ENCODE measurements at places on chromosomes 5 and 9.

DNA sequence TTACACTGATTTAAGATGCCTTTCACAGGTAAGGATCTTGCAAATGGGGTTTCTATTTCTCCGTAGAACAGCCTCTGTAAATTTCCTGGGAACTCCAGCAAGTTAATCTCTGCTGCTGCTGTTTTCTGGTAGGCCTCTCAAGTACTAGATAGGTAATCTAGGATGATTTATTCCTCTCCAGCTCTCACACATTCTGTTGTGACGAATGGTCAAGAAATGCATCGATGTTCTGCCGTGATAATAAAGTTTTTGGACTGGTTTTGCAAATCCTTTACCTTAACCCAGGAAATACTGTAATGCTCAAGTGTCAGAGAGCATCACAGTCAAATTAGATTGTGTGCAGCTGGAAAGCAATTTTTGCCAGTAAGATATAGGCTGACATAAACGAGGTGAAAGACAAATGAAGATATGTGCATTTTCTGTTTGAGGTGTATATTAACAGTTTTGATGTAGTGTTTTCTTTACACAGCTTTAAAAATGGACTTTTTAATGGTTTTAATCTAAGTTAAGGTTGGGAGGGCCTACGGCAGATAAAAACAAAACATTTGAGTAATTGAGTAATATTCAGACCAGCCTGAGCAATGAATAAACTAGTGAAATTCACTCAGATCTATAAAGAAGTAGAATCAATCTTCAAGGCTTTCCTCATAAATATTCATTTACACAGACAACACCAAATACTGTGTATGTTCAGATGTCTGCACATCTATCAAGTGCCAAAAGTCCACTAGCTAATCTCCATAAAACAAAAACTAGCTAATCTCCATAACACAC lies 300.6 kb upstream of the EDIL3 start:
- no peak overlapping the region for H3K4me3 ChIP-seq
- H3K36me3 ChIP-seq: no peaks in the 10 kb centered on the region
- no peaks in the 10 kb centered on the region for H3K27me3 ChIP-seq
- no peak for DNase-seq
- H3K4me1 ChIP-seq: no peaks in the 10 kb centered on the region

- DNase-seq: no peak
- H3K4me3 ChIP-seq: no peak overlapping the region
- no peaks in the 10 kb centered on the region for H3K36me3 ChIP-seq
- no peaks in the 10 kb centered on the region for H3K4me1 ChIP-seq
Observed at GRCh38 chr9:9556865-9557803, 1055.7 kb downstream of the PTPRD start.

- H3K4me1 ChIP-seq: peaks cover 4% of the 10 kb centered on the region
- peak; percentile 80 for DNase-seq
- no peaks in the 10 kb centered on the region for H3K36me3 ChIP-seq
- H3K27ac ChIP-seq: no peak overlapping the region
- H3K27me3 ChIP-seq: no peaks in the 10 kb centered on the region
Observed at GRCh38 chr5:74673011-74673790, 11.8 kb upstream of the HEXB start.

GRCh38 chr5:165272436-165272835 lies 1767.0 kb downstream of the MAT2B start:
- H3K27ac ChIP-seq: no peak overlapping the region
- no peaks in the 10 kb centered on the region for H3K27me3 ChIP-seq
- DNase-seq: no peak
- H3K36me3 ChIP-seq: no peaks in the 10 kb centered on the region
- H3K4me1 ChIP-seq: no peaks in the 10 kb centered on the region

DNA sequence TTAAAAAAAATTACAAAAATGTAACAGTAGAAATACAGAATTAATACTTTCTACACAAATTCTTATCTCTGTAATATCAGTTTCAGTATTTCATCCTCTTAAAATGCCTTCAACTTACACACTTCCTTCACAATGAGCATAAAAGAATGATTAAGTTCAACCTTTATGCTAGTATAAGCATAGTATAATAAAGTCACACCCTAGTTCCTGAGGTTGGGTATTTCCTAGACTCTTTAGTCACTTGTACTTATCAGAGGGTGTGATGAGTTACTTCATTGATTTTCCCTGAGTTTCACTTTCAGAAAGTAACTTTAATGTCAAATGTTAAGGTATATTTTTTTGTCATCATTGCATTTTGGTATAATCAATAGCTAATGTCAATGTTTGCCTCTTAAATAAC lies 302.4 kb downstream of the PDE4D start:
- H3K36me3 ChIP-seq: no peaks in the 10 kb centered on the region
- peaks cover 7% of the 10 kb centered on the region for H3K4me1 ChIP-seq
- no peak overlapping the region for H3K4me3 ChIP-seq
- H3K27me3 ChIP-seq: no peaks in the 10 kb centered on the region
- DNase-seq: no peak
- H3K27ac ChIP-seq: no peak overlapping the region

DNA sequence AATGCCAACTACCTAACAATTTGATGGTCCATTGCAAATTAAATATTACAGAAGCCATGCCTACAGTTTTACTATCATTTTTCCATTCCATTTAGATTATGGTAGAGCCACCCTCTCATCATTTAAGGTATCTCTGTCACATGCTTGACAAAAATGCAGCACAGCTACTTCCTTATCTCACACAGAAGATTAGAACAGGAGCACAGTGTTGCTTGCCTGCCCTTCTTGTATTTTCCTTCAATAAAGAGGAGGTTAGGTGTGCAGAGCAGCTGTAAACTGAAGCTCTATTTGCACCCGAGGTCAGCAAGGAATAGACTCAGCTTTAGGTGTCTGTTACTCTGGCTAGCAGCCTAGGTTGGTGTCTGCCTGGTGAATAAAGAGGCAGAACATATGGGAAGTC lies 51.5 kb upstream of the ATP10B start:
- H3K27ac ChIP-seq: no peak overlapping the region
- H3K4me1 ChIP-seq: no peaks in the 10 kb centered on the region
- H3K27me3 ChIP-seq: peaks cover 2% of the 10 kb centered on the region
- no peak for DNase-seq

- no peaks in the 10 kb centered on the region for H3K4me1 ChIP-seq
- no peak for DNase-seq
- no peaks in the 10 kb centered on the region for H3K27me3 ChIP-seq
- H3K4me3 ChIP-seq: no peak overlapping the region
Observed at GRCh38 chr5:180441564-180442051, 52.6 kb upstream of the CNOT6 start.

- H3K4me3 ChIP-seq: no peak overlapping the region
- H3K36me3 ChIP-seq: peaks cover 7% of the 10 kb centered on the region
- no peaks in the 10 kb centered on the region for H3K27me3 ChIP-seq
- no peaks in the 10 kb centered on the region for H3K4me1 ChIP-seq
- H3K27ac ChIP-seq: no peak overlapping the region
Observed at GRCh38 chr9:5416953-5417352, 20.8 kb downstream of the PLGRKT start.

DNA sequence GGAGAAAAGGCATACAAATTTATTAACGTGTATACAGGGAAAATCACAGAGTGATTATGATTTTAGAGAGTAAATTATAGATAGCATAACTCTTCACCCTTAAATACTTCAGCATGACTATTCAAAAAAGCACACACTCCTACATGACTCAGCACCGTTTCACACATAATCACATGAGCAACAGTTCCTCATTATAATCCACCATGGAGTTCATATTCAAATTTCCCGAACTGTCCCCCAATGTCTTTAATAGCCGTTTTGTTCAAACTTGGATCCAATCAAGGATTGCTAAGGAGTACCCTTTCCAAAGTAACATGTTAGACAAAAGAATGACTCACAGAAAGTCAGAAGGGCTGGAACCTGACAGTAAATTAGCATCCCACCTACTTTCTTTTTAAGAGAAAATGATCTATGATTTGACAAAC lies 32.1 kb downstream of the RAPGEF1 start:
- H3K4me1 ChIP-seq: peaks cover 31% of the 10 kb centered on the region
- peak overlapping the region; percentile 53 for H3K27ac ChIP-seq
- no peaks in the 10 kb centered on the region for H3K36me3 ChIP-seq
- H3K27me3 ChIP-seq: no peaks in the 10 kb centered on the region
- DNase-seq: peak; percentile 70

- no peak overlapping the region for H3K4me3 ChIP-seq
- no peaks in the 10 kb centered on the region for H3K36me3 ChIP-seq
- peaks cover 47% of the 10 kb centered on the region for H3K27me3 ChIP-seq
Observed at GRCh38 chr5:181163487-181164075, 16.2 kb downstream of the OR2V2 start.

DNA sequence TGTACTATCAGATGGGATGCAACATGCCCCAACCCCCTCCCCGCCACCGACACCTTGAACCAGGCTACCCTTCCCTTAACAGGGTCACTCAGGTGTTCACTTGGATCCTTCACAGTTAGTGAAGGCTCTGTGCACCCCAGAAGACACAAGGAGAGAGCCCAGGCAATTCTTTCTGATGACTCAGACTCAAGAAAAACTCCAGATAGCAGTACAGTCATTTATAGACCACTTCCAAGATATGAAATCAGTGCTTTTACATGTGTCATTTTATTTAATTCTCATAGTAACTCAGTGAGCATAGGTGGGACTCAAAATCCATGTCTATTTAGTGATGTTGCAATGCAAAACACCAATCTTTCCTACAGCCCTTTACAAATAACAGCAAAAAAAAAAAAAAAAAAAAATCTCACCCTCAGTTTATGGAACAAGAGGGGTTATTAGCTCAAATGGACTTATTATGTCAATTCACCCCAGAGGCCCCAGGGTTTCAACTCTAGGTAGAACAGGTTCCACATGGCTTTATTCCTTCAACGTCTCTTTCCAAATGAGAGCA lies 71.9 kb downstream of the FOXD1 start:
- no peaks in the 10 kb centered on the region for H3K36me3 ChIP-seq
- no peak overlapping the region for H3K4me3 ChIP-seq
- H3K27ac ChIP-seq: no peak overlapping the region
- peaks cover 67% of the 10 kb centered on the region for H3K27me3 ChIP-seq
- DNase-seq: no peak

DNA sequence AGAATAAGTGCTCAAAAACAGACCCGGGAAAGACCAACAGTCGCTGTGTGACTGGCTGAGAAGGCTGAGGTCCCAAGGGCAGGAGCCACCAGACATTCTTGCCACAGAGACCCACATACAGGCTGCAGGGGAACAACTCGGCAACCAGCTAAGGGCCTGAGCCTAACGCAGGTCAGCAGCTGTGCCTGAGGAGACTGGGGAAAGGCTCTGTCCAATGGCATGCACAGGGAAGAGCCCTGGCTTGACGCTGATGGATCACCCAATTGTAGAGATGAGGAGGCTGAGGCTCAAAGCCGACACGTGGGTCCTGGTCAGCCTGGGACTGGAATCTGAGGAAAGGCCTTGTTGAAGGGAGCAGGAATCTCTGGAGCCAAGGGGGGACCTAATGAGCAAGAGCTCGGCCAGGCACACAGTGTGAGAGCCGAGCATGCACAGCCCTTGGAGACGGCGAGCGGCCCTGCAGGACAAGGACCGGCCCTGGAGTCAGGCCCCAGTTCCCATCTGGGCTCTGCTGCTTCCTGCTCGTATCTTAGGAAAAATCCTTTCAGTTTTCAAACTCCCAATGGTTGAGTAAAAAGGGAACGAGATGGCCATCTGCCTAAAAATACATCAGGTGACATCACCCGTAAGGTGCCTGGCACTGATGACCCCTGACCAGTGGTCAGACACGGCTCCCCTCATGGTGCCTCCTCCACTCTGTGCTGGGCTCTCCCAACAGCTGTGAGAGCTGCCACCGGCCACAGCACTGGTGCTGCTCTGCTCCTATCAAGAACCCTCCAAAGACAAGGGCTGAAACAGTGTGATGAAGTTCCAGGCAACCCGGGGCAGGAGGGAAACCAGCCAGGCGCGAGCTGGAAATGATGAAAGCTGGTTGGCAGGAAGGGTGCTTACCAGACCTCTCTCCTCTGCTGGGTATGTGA lies 16.4 kb downstream of the LMAN2 start:
- H3K27ac ChIP-seq: no peak overlapping the region
- peaks cover 97% of the 10 kb centered on the region for H3K36me3 ChIP-seq
- H3K4me3 ChIP-seq: no peak overlapping the region
- no peak for DNase-seq
- H3K27me3 ChIP-seq: no peaks in the 10 kb centered on the region

DNA sequence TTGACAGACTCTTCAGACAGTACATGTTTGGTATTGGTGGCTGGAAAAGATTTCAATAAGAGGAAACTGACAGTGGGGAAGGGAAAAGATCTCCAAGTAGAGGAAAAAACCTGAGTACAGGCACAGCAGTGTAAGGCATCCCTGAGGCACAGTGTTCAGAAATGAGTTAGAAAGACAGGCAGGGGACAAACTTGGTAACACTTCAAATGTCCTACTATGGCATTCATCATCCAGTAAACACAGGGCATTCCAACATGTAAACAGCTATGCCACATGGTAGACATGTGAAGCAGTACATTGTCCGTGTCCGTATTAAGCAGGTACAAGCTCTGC lies 45.0 kb upstream of the NR5A1 start:
- no peaks in the 10 kb centered on the region for H3K36me3 ChIP-seq
- DNase-seq: no peak
- H3K4me3 ChIP-seq: no peak overlapping the region
- H3K27me3 ChIP-seq: no peaks in the 10 kb centered on the region

GRCh38 chr5:17217493-17218352 lies at the start of gene BASP1:
Gene BASP1 (plus strand): TSS chr5:17217631. CDS start chr5:17275217, 57,586 bp downstream.
- no peaks in the 10 kb centered on the region for H3K36me3 ChIP-seq
- H3K27me3 ChIP-seq: peaks cover 21% of the 10 kb centered on the region
- H3K4me3 ChIP-seq: peak within 1 kb of the TSS; percentile 79
- peak within 1 kb of the TSS; percentile 76 for H3K27ac ChIP-seq
- peaks cover 19% of the 10 kb centered on the region for H3K4me1 ChIP-seq

DNA sequence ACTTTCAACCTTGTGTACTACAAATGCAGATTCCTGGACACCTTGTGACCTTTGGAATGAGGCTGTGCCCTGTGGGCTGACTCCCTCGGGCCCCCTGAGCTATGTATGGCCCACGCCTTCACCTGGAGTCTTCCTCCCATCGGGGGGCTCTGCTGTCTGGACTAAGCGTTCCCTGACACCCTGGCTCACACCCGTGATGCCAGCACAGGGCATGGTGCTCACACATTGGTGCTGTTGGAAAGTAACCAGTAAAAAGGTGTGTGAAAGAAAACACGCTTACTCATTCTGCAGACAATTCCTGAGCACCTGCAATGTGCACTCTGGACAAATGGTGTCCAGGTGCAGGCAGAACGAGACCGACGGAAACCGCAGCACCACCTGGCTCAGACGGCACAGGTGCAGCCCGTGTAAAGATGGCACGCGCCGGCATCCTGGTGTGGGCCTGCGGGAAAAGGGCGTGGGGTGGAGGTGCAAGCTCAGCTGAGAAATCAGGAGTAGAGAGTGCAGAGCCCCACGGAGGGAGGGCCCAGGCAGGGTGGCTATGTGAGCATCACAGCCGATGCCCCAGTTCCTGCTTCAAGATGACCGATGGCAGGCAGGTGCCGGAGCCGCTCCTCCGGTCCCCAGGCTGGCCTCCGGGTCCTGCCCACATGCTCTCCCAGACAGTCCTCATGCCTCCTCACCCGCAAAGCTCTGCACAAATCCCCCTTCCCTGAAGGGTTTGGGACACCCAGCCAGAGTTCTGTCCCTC lies 11.0 kb downstream of the LPCAT1 start:
- no peak overlapping the region for H3K4me3 ChIP-seq
- H3K4me1 ChIP-seq: peaks cover 4% of the 10 kb centered on the region
- H3K36me3 ChIP-seq: peaks cover 23% of the 10 kb centered on the region

- peak overlapping the region; percentile 0 for H3K4me3 ChIP-seq
- peak overlapping the region; percentile 84 for H3K27ac ChIP-seq
- H3K4me1 ChIP-seq: peaks cover 20% of the 10 kb centered on the region
- no peak for DNase-seq
- no peaks in the 10 kb centered on the region for H3K36me3 ChIP-seq
Observed at GRCh38 chr9:94655739-94656138, 16.4 kb upstream of the FBP1 start.
